Activated gamma-delta T cell treated with anti-CD3 and anti-CD28 coated beads, Interleukin-2, amount 50 U/mL, for 16 hours (primary cell): ENCODE measurements at places on chromosomes 4 and X.

DNA sequence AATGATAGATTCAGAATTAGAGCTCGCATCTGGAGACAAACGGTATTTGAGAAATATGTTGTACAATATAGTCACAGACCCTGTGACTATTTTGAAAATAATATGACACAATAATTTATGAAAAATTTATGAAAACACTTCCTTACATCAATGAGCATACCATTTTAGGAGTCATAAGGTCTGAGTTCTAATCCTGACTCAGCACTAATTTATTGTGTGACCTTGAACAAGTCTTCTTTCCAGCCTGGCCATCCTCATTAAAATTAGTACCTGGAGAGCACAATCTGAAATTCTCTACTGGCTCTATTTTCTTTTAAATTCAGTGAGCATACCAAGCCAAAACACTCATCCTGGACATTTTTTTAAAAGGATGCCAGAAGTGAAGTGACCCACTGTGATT lies 622.3 kb downstream of the SMARCA1 start:
- no peak for DNase-seq

- DNase-seq: no peak
These were observed 226.9 kb downstream of the ARHGAP24 start for GRCh38 chr4:85701861-85702321.

- no peak for DNase-seq
These were observed 446 bp upstream of the FAM50A start for GRCh38 chrX:154443479-154443910.

- no peak for DNase-seq
These were observed 7.1 kb upstream of the FAM149A start for GRCh38 chr4:186097386-186097785.

DNA sequence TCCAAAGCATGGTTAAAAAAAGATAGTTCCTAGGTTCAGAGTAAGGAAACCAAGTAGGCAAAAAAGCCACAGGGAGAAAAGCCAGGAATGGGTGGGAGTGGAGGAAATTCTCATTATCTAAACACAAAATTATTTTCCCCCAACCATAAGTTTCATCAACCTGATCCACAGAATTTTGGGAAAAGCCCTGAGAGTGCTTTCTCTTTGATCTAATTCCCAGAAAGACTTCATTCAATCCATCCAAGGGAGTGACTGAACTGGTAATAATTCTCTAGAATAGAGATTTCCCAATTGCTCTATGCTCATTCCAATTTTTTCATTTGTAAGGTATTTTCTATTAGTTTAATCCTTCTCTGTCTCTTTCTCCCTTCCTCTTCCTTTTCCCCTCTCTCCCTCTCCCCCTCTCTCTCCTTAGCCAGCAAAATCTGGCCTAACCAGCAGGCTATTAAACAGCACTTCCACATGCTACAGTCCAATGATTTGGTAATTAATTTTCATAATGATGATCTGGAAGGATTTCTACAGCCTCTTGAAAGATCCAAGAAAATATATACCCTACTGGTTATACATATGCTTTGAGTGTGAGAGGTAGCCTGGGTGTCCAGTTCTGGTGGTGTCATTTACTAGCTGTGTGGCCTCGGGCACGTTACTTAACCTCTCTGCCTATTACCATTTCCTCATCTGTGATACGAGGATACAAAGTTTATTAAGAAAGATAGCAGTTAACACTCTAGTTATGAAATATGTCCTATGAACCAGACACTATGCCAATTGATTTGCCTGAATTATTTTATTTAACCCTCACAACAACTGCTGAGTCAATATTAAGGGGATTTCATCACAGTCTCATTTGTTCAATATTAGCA lies 251.5 kb upstream of the RASGEF1B start:
- no peak for DNase-seq

DNA sequence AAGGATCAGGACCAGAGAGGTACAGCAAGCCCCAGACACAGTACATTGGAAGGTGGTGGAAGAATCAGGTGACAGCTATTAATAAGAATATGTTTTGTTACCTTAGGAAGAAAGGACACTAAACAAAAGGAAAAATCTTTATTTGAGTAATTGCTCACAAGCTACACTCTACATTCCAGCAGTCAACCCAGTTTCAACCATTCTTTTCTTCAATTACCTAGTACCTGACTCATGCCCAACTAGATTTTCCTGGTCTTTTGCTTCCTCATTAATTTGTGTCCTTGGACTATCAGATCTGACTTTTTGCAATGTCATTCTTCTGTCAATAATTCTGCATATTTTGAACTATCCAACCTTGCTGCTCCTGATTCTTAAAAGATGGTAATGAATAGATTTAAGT lies 22.5 kb upstream of the GLRA2 start:
- DNase-seq: no peak

GRCh38 chr4:43607827-43608461 lies 715.4 kb downstream of the GRXCR1 start:
- no peak for DNase-seq

GRCh38 chrX:139882299-139882698 lies 50.6 kb downstream of the ATP11C start:
- DNase-seq: no peak

GRCh38 chr4:185204238-185204910 lies 574 bp upstream of the CFAP97 start:
- DNase-seq: no peak

DNA sequence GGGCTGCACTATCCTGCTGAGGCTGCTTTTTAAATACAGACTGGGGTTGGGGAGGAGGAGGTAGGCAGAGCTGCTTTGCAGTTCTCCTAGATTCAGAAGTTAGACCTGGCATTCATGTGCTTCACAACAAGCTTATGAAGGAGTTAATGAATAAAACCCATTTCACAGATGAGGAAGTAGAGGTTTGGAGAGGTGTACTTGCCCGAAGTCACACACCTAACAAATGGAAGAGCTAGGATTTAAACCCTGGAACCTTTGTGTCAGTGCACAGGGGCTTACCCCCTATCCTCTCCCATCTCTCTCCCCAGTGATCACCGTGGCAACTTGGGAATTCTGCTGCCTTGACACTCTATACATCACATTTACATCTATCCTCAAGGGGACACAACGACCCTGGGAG lies 3.6 kb upstream of the MTM1 start:
- DNase-seq: no peak

DNA sequence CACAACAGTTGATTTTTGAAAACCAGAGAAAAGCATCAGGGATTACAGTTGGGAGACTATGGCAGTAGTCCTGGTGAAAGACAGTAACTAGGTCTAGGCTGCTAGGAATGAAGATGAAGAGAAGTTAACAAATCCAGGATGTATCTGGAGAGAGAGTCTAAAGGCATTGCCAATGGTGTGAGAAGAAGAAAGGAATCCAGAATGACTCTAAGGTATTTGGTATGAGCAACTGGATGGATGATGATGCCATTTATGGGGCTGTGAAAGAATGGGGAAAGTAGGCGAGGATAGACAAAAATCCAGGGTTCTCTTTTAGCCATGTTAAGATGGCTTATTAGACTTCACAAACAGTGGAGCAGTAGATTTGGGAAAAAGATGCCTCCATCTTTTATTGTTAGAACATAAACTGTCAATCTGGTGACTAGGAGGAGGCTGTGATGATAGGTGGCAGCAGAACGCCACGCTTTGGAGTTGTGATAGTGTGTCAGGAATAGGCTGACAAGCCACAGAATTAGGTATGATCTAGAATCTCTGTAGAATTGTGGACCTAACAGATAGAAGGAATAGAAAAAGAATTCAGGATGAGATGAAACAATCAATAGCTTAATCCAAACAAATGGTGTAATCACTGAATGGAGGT lies 27.3 kb upstream of the JADE1 start:
- DNase-seq: peak; percentile 26

GRCh38 chr4:26748811-26749210 lies 111.8 kb upstream of the STIM2 start:
- DNase-seq: no peak
